NCI-H345 (cell line): ENCODE measurements at places on chromosomes 6 and 20.

GRCh38 chr20:14336686-14337085 lies 726 bp downstream of the FLRT3 start:
- no peak for DNase-seq

DNA sequence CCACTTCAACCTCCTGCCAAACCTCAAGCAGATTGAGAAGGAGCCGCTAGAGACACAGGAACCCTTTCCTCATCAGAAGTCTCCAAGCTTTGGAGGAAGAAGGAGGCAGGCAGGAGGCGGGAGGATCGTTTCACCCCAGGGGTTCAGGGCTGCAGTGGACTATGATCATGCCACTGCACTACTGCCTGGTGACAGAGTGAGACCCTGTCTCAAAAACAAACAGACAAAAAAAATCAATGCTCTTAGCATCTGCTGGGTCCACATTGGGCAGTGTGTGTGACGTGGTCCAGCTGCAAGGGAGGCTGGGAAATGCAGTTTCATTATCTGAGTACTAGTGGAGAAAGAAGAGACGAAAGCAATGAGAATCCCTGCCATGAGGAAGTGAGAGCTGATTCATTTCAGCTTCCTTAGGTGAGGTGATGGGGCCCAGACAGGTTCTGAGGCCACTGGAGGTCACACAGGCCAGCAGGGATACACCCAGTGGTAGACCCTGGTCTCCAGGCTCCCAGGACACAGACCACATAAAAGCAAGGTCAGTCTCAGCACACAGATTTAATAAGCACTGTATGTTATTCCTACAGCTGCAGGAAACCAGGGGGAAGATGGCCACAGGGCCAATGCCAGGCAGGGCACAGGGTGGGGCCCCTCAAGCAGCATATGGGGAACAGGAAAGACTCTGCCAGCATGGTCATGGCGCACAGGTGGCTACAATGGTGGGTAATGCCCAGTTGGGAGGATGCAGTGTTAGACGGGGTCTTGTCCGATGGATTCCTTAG lies 4.3 kb downstream of the GFRA4 start:
- no peak for DNase-seq

- DNase-seq = no peak
Measured at GRCh38 chr6:163576114-163576513, 161.6 kb downstream of the QKI start.

DNA sequence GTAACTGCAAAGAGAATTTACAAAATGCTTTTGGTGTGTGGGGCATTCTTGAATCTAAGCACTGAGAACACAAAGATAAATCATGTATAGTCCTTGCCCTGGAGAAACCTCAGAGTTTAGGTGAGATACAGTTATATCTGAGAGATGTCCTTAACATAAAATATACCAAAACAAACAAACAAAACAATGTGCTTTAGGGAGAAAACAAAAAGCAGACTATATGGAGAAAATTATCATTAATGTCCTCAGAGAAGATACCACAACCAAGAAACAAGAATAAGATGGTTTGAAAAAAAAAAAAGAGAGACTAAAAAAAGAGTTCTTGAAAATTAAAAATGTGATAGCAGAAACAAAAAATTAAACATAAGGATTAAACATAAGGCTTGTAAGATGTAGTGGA lies 8.0 kb downstream of the KIF13A start:
- no peak for DNase-seq

DNA sequence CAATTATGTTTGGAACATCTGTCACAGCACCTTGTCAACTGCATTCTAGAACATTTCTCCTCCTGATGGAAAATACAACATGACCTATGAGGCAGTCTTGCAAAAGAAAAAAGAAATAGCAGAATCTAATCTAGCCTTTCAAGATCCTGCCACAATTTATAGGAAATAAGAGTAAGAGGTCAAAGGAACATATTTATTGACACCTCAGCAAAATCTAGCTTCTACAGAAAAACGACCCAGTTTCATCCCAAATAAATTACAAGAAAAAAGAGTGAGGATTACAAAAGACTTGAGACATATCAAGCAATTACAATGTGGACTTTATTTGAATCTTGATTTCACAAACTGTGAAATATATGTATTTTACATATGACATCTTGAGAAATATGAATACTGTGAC lies 4.2 kb downstream of the FBXO9 start:
- no peak for DNase-seq

GRCh38 chr6:141303907-141304306 lies 828.8 kb upstream of the GJE1 start:
- no peak for DNase-seq

- peak; percentile 78 for DNase-seq
Measured at GRCh38 chr20:34300256-34300806, 2.8 kb downstream of the AHCY start.

DNA sequence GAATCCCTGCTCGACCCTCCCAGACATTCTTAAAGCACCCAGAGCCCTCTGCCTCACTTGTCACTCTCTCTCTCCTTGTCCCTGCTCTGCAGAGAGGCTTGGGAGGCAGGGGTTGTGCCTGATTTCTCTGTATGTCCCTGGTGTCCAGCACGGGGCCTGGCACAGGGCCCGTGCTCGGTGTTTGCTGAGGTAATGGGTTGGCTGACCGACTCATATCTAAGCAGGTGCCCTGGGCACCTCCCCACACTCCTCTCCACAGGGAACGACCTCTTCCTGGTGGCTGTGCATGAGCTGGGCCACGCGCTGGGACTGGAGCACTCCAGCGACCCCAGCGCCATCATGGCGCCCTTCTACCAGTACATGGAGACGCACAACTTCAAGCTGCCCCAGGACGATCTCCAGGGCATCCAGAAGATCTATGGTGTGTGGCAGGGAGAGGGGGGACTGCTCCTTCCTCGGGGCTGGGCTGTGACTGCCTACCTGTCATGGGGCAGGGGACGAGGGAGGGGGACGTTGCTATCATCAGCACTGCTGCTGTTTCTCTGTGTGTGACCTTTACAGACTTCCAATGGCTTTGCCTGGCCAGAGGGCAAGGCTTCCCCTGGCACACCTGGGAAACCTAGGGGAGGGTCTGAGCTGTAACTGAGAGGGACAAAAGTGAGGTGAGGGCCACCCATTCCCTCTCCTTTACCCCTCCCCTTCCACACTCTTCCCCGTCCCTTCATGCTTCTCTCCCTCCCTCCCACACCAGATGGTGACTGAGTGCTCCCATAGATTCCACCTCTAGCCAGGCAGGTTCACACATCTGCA lies 14.2 kb downstream of the MMP24OS start:
- no peak for DNase-seq

DNA sequence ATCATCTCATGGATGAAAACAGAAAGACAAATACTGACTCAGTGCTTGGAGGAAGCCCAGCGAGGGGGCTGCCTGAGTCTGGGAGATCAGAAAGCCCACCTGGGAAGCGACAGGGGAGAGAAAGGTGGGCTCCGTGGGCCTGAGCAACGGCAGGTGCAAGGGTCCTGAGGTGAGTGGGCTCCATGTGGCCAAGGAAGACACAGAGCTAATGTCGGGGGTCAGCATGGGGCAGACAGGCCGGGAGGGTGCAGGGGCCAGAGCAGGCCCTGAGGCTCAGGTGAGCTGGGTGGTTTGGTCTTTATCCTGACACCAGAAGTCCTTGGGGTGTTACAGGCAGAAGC lies 18.8 kb downstream of the APCDD1L start:
- DNase-seq = no peak

DNA sequence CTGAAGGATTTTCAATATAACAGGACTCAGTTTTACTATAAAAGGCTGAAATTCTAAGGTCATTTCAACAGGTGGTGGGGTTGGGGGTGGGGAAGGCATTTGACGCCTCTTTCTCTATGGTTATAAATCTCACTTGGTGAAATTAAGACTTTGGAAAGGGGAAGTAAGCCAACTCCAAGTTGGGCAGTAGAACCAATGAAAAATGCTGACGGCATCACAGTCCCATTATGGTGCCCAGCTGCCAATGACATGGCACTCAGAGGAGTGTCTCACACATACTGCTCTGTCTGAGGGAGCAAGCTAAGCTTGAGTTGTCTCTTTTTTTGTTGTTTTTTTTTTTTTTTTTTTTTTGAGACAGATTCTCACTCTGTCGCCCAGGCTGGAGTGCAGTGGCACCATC lies 4.7 kb downstream of the SLC16A10 start:
- DNase-seq = no peak

DNA sequence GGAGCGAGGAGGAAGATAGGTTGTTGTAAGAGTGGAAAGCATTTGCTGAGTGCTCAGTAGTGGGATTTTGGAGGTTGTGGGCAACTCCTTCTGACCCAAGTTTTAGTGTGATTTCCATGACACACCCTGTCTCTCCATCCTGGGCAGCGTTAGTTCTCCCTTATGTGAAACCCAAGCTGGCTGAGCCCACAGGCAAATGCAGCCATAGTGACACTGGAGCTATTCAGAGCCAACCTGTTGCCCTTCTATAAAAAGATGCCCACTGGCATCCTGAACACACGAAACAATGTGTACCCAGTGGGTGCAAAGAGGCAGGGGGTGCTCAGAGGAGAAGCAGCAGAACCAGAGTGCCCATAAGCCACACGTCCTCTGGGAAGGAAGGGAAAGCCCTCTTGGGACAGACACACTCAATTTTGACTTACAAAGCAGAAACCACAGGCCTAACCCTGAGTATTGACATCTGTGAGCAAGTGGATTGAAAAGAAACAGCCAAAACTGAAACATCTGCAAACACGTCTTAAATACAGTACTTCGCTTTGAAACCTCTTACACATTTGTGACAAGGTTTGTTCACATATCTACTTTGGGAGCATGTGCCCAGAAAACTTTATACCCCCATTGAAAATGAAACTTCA lies 54.6 kb downstream of the BPIFB1 start:
- DNase-seq = no peak

DNA sequence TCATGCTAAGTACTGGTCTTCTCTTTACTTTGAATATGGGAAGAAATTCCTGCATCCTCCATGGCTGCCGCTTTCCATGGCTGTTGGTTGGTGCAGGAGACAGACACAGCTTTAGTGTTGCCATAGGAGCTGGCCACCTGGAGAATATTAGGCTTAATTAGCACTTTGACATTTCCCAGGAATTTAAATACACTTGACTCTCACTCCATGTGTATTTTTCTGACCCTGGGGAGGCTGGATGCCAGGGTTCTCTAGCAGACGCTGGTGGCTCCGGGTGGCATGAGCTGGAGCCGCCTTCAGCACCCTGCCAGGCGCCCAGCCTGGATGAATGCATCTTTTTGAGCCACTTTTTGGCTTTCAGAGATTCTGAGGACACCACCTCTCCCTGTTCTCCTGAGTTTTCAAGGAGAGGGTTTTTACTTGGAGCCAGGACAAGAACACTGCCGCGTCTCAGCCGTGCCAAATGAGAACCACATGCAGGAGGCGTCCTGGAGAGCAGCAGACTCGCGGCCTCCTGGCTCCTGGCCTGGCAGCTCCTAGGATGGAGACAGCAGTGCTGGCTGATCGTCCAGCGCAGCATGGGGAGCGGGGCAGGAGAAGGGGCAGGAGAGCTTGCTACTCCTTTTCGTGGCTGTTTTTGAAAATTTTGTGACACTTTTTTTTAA lies 258.8 kb downstream of the SMOC2 start:
- no peak for DNase-seq

DNA sequence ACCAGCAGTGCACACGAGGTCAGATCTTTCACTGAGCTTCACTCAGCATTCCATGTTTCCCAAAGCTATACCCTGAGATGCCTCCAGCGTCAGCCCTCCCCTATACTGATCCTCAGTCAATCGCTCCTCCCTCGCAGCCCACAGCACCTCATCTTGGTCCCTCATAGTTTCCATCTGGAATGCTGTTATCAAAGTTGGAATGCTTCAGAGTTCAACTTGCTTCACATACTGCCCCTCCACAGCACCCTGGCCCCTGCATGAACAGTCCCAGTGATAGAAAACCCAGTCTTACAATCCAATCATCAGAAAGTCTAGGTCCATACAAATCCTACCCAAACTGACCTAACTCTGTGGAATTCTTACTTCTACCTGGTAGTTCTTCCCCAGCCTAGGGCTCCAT lies 20.0 kb downstream of the SPAG4 start:
- DNase-seq = no peak

- no peak for DNase-seq
Measured at GRCh38 chr20:23626040-23626620, 11.6 kb downstream of the CST3 start.

- DNase-seq = no peak
Measured at GRCh38 chr20:57605878-57606277, 14.3 kb downstream of the ZBP1 start.

DNA sequence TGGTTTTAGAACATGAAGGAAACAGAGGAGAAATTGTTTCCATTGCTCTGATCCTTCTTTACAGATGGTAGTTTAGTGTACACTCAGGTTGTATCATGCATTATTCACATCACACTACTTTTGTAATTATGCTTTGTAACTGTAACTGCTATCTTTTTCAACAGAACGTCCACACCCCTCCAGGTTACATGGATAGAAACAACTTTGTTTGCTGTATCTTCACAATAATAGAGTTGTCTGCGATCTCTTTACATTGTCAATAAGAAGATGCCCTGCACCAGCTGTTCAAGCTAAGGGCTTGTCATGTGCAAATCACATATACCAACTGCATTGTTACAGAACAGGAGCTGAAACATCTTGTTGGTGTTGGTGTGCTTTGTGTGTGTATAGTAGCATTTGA lies 67.9 kb upstream of the MAP7 start:
- DNase-seq = peak; percentile 77

DNA sequence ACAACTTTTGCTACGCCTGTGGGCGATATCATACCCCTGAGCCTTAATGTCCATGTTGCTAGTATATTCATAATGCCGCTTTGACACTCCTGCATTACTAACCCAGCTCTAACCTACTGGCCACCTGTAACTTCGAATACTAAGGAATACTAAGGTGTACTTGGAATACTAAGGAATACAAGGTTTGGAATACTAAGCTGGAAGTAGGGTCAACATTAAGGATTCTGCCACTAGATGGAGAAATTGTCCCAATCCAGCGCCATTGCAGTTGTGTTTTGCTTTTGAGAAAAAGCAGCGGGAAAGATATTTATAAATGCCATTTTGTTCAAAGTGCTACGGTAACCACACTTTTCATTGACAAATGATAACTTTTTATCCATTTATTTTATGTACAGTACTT lies 10.7 kb downstream of the TBXT start:
- DNase-seq = no peak

GRCh38 chr20:50187403-50188051 lies 3.1 kb upstream of the CEBPB start:
- DNase-seq = peak; percentile 36

DNA sequence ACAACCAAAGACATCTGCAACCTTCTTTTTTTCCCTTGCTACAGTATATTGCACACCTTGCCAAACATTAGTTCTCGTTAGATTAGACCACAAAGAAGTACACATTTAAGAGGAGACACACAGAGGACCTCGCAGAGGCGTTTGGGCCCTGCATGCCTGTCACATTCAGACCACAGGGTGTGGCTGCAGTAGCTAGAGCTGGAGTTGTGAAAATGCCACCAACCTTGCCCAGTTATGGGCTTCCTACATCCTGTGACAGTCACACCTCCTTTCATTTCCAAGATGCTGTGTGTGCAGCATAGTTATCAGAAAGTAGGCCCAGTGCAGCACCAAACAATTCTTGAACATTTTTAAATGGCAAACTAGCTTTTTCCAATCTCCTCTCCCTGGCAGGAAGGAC lies 2.4 kb downstream of the SYNE1 start:
- no peak for DNase-seq
